Kidney (tissue), 22 donors: ENCODE measurements at places on chromosomes 6 and 20.
A peak's percentile ranks its signal among the peaks of the same experiment; 100 is the strongest.

DNA sequence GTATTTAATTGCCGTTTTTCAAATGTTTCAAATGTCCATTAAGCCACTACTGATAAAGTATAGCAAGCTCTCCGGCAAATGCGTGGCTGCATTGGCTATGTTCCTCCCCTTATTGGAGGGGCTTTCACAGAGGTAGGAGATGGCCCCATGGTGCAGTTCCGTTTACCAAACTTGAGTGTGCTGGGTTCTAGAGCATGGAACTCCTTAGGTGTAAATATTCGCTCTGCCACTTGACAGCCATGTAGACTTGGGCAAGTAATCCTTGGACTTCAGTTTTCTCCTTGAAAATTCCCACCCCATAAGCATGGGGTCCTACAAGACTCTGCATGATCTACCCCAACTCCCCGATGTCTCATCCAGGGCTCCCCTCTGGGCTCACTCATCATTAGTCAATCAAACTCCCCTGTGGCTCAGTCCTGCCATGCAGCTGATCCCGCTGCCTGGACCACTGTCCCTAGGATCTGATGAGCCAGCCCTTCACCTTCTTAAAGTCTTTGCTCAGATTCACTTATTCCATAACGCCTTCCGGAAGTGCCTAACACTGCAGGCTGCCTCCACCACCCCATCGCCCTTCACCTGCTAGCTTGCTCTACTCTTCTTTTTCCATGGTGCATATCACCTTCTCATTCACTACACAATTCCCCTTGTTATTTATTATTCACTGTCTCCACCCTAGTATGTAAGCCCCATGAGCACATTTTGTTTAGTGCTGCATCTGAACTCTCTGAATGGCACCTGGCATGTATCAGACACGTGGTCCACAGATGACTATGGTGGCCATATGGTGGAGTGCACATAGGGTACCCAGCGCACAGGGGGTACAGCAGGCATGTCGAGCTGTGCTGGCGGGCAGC, 18.8 kb downstream of the PRR18 start:
- DNase-seq = peak; percentile 71

- DNase-seq = no peak
Observed at GRCh38 chr6:46917002-46917545, 4.7 kb downstream of the ADGRF5 start.

- no peak for DNase-seq
Observed at GRCh38 chr6:126764104-126764503, 354.4 kb upstream of the RSPO3 start.

GRCh38 chr20:36084897-36085613, 69.5 kb upstream of the EPB41L1 start:
- no peak for DNase-seq

DNA sequence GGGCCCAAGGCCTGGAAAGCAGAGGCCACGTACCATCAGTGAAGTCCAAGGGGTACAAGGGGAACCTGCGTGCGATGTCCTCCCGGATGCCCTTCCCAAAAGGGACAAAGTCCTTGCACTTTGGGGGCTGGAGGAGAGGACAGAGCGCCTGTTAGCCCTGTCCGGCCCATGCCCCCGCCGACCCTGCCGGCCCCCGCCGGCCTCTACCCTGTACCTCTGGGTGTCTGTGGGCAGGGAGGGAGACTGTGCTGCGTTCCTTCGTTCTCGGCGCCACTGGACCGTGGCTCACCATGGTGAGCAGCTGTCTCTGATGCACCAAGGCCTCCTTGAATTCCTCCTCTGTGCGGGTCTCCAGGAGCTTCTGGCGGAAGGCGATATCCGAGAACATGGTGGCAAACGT, 7.9 kb downstream of the SLC4A11 start:
- no peak for DNase-seq

DNA sequence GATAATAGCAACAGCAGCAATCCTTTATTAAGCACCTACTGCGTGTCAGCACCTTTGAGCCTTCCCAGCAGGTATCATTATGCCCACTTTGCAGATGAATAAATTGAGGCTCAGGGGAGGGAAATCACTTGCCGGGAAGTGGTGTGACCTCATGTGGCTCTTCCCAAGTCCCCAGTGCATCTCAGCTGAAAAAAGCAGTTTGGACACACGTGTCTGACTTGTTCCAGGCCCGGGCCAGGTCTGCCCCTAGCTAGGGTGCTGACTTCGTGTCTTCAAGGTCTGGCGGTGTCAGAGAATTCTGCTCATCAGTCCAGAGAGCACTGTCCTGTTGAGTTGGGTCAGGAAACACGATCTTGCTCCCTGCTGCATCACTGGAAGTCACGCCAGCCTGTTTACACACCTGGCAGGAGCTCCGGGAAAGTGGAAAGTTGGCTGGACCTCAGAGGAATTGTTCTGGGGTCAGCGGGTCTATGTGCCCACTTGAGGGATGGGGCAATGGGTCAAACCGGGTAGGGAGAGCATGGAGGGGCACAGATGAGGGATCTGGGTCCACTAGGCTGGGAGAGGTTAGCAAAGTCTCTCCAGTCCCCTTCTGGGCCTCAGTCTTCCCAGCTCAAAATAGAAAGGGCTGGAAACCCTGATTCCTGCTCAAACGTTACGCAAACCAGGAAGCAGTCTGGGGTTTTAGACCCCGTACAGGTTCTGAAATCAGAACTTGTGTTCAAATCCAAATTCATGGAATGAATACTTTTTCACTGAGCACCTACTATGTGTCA, 10.5 kb downstream of the SLC13A3 start:
- no peak for DNase-seq

DNA sequence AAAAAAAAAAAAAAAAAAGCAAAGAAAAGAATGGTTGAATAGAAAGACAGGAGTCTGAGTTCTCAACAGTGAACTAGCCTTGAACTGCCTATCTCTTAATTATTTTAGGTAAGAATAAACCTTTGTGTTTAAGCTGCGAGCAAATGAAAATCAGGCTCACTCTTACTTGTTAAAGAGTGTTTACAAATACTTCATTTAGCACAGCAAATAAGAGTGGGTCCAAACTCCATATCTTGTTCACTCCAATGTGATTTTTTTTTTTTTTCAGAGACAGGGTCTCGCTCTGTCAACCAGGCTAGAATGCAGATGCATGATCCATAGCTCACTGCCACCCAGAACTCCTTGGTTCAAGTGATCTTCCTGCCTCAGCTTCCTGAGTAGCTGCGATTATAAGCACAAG, 11.9 kb downstream of the MCM9 start:
- no peak for DNase-seq

DNA sequence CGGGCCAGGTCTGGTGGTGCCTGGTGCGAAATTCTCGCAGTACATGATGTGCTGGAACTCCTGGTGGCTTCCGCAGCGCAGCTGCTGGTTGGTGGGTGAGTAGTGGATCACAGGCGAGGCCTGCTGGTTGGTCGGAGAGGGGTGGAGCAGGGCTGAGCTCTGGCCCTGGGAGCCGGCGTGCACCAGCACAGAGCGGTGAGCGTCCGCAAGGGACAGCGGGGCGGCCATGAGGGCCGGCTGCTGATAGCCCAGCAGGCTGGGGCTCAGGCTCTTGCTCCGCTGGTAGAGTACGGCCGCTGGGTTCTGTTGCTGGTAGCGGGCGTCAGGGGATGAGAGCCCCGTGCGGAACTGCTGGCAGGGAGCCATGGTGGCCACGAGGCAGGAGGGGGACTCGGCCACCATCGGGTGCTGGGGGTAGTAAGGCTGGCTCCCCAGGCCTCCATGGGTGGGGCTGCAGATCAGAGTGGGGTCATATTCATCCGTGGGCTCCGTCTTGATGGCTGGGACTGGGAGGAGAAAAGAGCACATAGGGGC, 110.2 kb downstream of the NFATC2 start:
- no peak for DNase-seq
